Spleen (tissue), 13 donors: ENCODE measurements at places on chromosomes 13 and 19. TPM values are rescaled to one million over a fixed set of nuclear protein-coding genes. Genes with fewer than 3 reads are reported as not detected.

ZC3H4 gene
- total RNA-seq, result 31.7 TPM

- no peak for DNase-seq
Measured at GRCh38 chr19:49425922-49426592, 869 bp downstream of the GFY start.

- DNase-seq, result no peak
Measured at GRCh38 chr19:44951179-44952159, 3.7 kb upstream of the CLPTM1 start.

DNA sequence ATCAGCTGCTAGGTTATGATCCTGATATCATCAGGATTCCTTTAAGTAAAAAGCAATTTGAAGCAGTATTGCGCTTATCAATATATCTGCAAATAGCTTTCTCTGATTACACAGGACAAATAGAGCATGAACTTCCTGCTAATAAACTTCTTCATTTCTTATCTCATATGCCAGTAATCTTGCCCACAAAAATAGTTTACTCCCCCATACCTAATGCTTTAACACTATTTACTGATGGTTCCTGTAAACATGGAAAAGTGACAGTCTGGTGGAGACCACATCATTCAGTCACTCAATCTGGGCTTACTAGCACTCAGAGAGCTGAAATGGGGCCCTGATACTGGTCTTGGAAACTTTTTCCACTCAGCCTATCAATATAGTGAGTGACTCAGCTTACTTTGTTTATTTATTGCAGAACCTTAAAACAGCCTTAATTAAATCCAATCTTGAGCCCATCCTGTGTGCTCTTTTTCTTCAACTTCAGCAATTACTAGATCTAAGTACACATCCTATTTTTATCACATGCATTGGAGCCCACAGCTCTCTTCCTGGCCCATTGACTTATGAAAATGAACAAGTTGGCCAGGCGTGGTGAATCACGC, 1464.3 kb downstream of the UQCRFS1 start:
- no peak for DNase-seq

DNA sequence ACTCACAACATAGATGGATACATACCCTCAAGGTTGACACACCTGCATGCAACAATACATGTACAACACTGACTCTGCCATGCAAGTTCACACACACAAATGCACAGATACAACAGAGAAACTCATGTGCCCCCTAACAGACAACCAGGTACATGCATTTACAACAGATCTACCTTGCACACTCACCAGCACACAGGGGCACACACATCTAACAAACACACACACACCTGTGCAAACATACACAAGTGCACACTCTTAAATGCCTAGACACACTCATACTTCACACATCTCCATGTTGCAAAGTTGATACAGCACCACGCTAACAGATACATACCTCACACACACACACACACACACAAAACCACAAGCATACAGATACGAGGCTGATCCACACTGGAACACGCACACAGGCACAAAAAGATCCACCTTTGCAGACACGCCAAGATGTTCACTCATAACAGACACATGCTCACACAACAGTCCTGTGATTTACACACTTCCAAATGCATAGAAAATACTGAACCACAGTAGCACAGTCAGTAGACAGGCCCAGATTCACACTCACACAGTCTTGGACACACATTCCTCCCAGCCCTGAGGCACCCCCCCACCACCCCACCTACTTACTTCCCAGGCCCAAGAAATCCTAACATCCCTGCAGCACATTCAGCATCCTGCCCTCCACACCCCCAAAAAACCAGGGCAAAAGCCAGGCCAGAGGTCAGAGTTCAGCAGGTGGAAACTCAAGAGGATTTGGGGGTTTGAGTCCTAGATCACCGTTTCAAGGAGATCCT, 1.4 kb downstream of the LRFN1 start:
- DNase-seq, result no peak

DNA sequence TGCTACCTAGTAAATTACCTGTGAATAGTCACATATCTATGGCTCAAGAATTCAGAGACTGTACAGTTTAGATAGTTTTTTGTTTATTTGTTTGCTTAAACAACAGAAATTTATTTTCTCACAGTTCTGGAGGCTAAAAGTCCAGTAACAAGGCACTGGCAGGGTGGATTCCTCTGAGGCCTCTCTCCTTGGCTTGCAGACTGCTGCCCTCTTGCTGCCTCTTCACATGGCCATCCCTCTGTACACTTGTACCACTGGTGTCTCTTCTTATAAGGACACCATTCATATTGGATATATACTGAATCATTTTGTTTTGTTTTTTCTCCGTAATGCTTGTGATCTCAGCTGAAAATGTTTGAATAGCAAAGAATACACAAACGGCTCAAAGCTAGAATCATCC, 56.4 kb upstream of the MIR17HG start:
- no peak for DNase-seq

DNA sequence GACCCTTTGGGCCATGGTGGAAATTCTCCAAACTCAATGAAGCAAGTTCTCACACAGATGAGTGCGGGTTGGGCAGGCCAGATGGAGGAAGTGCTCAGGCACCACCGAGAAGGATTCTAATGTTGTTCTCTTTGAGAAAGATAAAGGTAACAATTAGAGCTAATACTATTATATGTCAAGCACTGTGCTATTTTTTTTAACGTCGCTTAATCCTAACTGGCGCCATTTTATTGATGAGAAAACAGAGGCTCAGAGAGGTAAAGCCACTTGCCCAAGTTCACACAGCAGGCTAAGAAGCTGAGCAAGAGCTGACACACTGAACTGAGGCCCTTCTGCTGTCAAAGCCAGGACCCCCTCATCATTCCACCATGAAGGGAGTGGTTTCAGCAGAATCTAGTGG, 1.0 kb downstream of the FBL start:
- DNase-seq, result no peak

NAPSA gene
- 2.3 TPM for total RNA-seq

TSHZ3 gene
- 15.8 TPM for total RNA-seq

- no peak for DNase-seq
Measured at GRCh38 chr13:74597526-74597925, 463.3 kb upstream of the KLF12 start.

GRCh38 chr19:43765109-43765876, 10.5 kb upstream of the SMG9 start:
- peak; percentile 83 for DNase-seq

DNA sequence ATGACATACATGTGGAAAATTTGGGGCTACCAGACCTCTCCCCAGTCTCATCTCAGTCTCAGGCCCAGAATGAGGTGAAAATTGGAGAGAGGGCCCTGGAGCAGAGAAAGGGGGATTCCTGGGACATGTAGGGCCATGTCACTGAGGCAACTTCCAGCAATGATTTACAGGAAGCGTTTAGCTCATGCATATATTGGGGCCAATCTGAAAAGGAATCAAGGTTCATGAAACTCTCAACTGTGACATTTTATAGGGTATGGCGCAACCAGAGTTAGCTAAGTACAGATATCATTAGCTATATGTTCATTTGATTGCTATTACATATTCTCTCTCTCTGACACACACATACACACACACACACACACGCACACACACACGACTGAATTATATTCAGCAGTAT, 86.3 kb downstream of the RNASEH2B start:
- DNase-seq, result no peak

GRCh38 chr13:41052441-41052840, 8.9 kb upstream of the WBP4 start:
- no peak for DNase-seq

GRCh38 chr19:5567360-5567969, at the start of gene TINCR:
Gene TINCR (minus strand): TSS chr19:5567953.
- no peak for DNase-seq

DNA sequence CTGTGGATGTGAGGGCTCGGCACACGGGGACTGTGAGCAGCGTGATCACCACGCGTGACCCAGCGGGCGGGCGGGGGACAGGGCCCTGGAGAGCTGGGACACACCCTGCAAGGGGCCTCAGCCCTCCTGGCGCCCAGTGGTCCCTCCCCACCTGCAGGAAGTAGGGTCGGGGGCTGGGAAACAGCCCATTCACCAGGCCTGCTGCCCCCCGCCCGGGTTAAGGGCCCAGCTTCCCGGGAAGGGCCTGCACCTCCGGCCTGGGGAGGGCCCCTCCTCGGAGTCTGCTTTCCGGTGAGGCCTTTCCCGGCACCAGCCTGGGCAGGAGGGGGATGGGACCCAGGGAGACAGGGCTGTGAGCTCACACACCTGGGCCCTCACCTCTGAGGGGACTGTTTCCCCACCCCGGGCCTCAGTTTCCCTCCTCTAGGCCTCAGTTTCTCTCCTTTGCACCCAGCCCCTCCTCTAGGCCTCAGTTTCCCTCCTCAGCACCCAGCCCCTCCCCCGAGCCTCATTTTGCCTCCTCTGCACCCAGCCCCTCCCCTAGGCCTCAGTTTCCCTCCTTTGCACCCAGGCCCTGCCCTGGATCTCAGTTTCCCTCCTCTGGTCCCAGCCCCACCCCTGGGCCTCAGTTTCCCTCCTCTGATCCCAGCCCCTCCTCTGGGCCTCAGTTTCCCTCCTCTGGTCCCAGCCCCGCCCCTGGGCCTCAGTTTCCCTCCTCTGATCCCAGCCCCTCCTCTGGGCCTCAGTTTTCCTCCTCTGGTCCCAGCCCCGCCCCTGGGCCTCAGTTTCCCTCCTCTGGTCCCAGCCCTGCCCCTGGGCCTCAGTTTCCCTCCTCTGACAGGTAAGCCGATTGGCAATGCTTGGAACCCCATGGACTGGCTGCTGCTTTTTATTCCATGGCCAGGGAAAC, 1.9 kb upstream of the MADCAM1 start:
- DNase-seq, result peak; percentile 79

AP1M2 gene
- total RNA-seq, result 0.66 TPM

SIGLEC8 gene
- 15.7 TPM for total RNA-seq

SLAIN1 gene
- total RNA-seq, result 16.2 TPM

IZUMO1 gene
- not detected for total RNA-seq

KLK10 gene
- total RNA-seq, result not detected

GRCh38 chr19:23992348-23992747, 77.7 kb downstream of the ZNF726 start:
- no peak for DNase-seq

GRCh38 chr19:11223200-11223599, 16.2 kb upstream of the ANGPTL8 start:
- no peak for DNase-seq

S1PR2 gene
- 3.6 TPM for total RNA-seq

- no peak for DNase-seq
Measured at GRCh38 chr13:32737679-32738078, 151.4 kb downstream of the PDS5B start.

GRCh38 chr13:76822698-76823267, 63.4 kb downstream of the KCTD12 start:
- DNase-seq, result no peak

DNA sequence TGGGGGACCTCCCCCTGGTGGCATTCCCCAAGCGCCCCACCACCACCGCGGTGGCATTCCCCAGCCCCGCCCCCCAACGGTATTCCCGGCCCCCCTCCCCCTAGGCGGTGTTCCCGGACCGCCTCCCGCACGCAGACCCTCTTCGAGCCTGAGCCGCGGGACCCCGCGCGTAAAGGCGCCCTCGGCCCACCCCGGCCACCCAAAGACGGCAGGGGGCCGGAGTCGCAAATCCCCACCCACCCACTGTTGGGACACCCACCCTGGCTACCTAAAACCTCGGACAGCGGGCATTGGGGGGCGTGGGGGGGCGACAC, 22.4 kb downstream of the OLFM2 start:
- peak; percentile 31 for DNase-seq

ELSPBP1 gene
- not detected for total RNA-seq

GRCh38 chr13:59472134-59472533, 691.6 kb downstream of the DIAPH3 start:
- DNase-seq, result no peak

SRRM5 gene
- total RNA-seq, result 0.94 TPM

SIGLEC12 gene
- 65.1 TPM for total RNA-seq

GRCh38 chr19:2148482-2149135, 2.8 kb downstream of the AP3D1 start:
- DNase-seq, result no peak

ZNF254 gene
- 33.5 TPM for total RNA-seq

CERS1 gene
- total RNA-seq, result not detected

GRCh38 chr19:1252821-1253513, 4.6 kb downstream of the MIDN start:
- peak; percentile 98 for DNase-seq

DNA sequence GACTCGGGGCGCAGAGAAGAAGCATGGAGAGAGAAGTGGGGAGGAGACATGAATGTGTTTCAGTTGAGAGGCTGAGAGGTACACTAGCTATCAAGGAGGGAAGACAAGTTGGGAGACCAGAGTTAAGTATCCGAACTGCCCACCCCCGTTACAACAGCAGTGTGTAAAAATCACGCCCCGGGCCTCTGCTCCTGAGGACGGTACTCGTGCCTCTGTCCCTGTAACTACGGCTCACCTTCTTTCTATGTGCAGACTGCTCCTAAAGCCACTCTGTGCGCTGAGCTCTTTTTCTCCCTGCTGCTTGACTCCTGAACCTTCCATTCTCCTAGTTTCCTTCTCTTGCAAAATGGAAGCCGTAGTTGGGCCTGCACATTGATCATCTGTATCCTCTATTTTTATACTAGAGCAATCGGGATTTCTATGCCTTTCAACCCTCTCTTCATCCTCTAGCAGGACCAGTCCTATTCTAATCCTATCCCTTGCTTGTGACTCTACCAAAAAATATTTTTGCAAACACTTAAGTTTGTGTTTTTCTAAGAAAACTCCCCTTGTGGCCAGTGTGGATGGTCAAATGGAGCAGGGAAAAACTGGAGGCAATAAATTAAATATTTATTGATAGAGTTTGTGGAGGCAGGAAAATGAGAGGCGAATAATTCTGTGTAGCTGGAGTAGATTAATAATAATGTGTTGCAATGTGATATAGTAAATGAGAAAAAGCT, 569 bp downstream of the POLR1D start:
- no peak for DNase-seq

GPR12 gene
- not detected for total RNA-seq

- no peak for DNase-seq
Measured at GRCh38 chr19:4449639-4450028, 8.0 kb downstream of the UBXN6 start.

LILRA2 gene
- total RNA-seq, result 67.6 TPM
